Activated CD8-positive, alpha-beta memory T cell treated with anti-CD3 and anti-CD28 coated beads, Interleukin-2, amount 10 ng/mL, durations not matched to agents 7 days and 5 days (primary cell): ENCODE measurements at places on chromosomes 1 and 21. TPM values are rescaled to one million over a fixed set of nuclear protein-coding genes. Genes with fewer than 3 reads are reported as not detected.

The CRNN gene
- not detected for total RNA-seq

The CFAP74 gene
- not detected for total RNA-seq

The FMO2 gene
- total RNA-seq: not detected

The SPOCD1 gene
- total RNA-seq: not detected

The ATP6V1G3 gene
- not detected for total RNA-seq

GRCh38 chr1:7106442-7107108 lies 321.3 kb downstream of the CAMTA1 start:
- H3K4me3 ChIP-seq: no peak overlapping the region
- no peaks in the 10 kb centered on the region for H3K27me3 ChIP-seq
- no peaks in the 10 kb centered on the region for H3K4me1 ChIP-seq
- H3K27ac ChIP-seq: no peak overlapping the region
- H3K36me3 ChIP-seq: no peaks in the 10 kb centered on the region

- H3K36me3 ChIP-seq: no peaks in the 10 kb centered on the region
- no peak for DNase-seq
- no peak overlapping the region for H3K4me3 ChIP-seq
- H3K27ac ChIP-seq: no peak overlapping the region
- no peaks in the 10 kb centered on the region for H3K27me3 ChIP-seq
Measured at GRCh38 chr21:16624479-16625118, 888.2 kb upstream of the CXADR start.

DNA sequence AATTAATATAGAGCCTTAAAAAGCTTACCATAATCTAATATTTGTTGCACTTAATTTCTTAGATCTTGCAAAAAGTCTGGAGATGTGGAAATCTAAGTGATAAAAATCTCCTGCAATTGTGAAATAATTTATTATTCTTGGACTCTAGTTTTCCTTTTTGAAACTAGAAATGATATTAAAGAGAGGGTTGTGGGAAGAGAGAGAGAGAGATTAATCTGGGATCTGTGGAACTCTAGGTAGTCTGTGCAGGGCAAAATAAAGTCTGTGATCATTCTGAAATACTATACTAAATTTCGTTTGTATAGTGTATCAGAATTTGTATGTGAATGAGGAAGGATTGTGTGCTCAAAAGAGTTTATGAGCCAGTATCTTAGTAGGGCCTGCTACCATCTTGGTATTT lies 692.3 kb downstream of the RWDD3 start:
- no peaks in the 10 kb centered on the region for H3K4me1 ChIP-seq
- H3K4me3 ChIP-seq: no peak overlapping the region
- no peak overlapping the region for H3K27ac ChIP-seq
- no peaks in the 10 kb centered on the region for H3K36me3 ChIP-seq
- DNase-seq: no peak

- peaks cover 23% of the 10 kb centered on the region for H3K27me3 ChIP-seq
- peaks cover 1% of the 10 kb centered on the region for H3K4me1 ChIP-seq
- H3K27ac ChIP-seq: no peak overlapping the region
- H3K4me3 ChIP-seq: no peak overlapping the region
- no peaks in the 10 kb centered on the region for H3K36me3 ChIP-seq
- no peak for DNase-seq
Measured at GRCh38 chr1:45796946-45797345, 6.5 kb upstream of the MAST2 start.

DNA sequence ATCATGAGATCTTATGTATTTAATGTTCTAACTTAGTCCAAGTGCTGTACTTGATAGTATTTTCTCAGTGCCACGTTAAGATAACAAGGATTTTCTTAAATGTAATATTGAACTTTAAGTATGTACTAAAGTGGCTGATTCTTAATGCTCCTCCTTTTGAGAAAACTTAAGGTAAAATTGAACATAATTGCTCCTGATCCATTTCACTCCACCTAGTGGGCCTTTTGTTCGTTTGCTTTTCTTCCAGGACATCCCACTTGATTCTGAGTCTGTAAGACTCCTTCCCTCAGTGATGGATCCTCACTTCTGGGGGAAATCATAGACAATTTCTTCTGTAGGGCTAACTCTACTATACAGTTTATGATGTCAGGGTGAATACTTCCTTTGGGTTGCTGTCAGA lies 173.1 kb downstream of the LMO4 start:
- H3K4me1 ChIP-seq: no peaks in the 10 kb centered on the region
- no peak for DNase-seq
- no peak overlapping the region for H3K27ac ChIP-seq
- H3K36me3 ChIP-seq: no peaks in the 10 kb centered on the region

DNA sequence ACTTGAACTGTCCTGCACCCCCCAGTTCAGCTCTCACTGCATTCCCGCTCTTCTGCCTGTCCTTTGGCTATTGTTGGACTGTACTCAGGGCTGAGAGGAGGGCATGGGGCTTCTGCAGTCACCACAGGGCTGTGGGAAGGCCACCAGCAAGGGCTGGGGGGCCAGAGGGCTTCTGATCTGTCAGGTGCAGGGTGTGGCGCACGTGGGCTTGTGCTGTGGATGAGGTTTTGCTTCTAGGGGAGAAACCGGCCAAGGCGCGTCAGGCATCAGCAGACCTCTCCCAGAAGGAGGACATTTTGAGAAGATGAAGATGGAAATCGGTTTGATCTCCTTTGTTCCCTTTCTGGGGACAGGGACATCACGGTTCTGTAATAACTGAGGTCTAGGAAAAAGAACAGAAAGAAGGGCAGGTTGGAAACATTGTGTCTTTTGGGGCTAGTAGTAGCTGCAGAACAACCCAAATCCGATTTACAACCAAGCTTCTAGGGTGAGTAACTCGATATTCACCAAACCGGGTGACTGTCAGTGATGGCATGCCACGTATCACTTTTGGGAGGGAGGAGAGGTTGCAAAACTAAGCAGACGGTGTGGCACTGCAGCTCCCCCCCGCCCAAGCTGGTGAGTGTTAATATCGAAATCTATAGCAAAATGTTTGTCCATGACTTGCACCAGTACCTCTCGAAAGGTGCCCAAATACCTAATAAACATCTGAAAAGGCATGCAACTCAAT lies 40.9 kb downstream of the AGPAT3 start:
- no peak overlapping the region for H3K4me3 ChIP-seq
- H3K27me3 ChIP-seq: no peaks in the 10 kb centered on the region
- no peaks in the 10 kb centered on the region for H3K4me1 ChIP-seq
- DNase-seq: no peak
- H3K27ac ChIP-seq: peak overlapping the region; percentile 1
